ENCODE measurements at places on chromosomes 4 and X.

- DNase-seq, result no peak
These were observed 37.8 kb downstream of the SMS start for GRCh38 chrX:21978346-21978745.

- no peak for DNase-seq
These were observed 7.6 kb downstream of the ACSL1 start for GRCh38 chr4:184818216-184818564.

DNA sequence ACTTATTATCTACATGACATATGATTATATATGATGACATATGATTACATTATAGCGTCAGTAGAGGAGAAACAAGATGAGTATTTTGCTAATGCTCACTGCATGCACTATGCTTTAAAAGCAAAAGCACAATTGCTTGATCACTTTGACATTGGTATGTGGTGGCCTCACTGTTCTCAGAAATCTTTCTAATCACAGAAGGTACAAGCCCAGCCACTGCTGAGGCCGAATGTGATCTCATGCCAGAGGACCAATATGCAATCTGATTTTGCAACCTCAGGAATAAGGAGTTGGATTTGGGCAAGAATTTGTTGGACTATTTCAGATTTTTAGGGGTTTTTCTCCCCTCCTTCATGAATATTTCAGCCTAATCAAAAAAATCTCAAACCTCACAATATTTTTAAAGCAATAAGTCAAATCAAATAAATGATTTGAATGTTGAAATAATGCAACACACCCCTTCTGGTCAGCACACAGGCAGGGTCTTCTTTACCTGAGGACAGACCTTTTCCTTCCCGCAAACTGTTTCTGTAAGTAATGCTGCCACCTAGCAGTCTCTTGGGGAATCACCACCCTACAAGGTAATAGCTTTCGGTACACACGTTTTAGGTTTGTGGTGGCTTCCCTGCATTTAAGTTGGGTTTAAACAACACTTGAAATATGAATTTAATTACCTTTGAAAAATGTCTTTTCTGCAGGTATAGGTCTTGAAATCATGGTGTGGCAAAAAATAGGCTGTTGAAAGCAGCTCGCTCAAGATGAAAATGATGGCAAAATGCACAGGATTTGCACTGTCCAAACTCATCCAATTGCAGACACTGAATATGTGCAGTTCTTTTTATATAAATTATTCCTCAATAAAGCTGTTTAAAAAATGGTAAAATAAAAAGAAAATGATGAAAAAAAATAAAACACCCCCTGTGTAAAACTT is 4.8 kb upstream of the CXCL13 start:
- peak; percentile 14 for DNase-seq

GRCh38 chr4:1715002-1715758 is 3.1 kb upstream of the SLBP start:
- DNase-seq, result peak; percentile 92

DNA sequence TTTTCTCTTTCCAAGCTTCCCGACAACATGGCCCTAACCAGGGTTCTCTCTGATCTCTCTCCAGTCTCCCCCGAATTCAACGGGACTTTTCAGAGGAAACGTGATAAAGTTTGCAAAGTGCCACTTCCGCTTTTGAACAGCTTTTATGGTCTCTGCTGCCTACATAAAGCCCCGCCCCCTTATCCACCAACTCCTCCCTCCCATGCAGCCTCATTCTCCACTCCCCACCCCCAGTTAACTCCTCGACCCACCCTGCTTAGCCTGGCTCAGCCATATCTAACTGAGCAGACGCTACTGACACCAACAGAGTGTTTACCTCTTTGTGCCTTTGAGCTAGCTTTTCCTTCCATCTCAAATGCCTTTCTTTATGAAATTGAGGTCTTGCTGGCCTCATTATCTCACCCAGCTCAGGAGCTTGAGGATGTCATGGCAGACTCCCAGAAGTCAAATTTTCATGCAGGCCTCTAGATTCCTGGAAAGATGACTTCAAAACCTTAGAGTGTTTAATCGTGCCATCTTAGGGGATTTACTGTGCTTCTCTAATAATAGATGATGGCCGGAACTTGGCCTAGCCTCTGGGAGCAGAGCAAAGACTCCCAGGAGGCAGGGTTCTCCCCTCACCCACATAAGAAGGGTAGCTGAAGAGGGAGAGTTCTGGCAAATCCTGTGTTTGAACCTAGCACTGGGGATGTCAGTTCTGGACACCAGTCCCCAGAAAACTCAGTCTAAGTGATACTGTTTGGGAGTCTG is 606.0 kb downstream of the BCOR start:
- peak; percentile 74 for DNase-seq

- no peak for DNase-seq
These were observed 397.5 kb upstream of the PPP1R2C start for GRCh38 chrX:43175434-43175833.

Measured in CMK (cell line).